ENCODE measurements at places on chromosomes 16 and 17. TPM values are rescaled to one million over a fixed set of nuclear protein-coding genes. Genes with fewer than 3 reads are reported as not detected.

Gene CLEC19A
- total RNA-seq: not detected

Gene DPEP2
- 2.5 TPM for total RNA-seq

Gene CDRT15
- total RNA-seq: not detected

Gene KRT39
- total RNA-seq: not detected

Gene ACE
- total RNA-seq: 1.1 TPM

GRCh38 chr16:53752560-53752959 lies 48.6 kb downstream of the FTO start:
- no peaks in the 10 kb centered on the region for H3K27me3 ChIP-seq
- DNase-seq: no peak
- H3K27ac ChIP-seq: no peak overlapping the region

- no peaks in the 10 kb centered on the region for H3K36me3 ChIP-seq
- H3K4me3 ChIP-seq: no peak overlapping the region
- no peak for DNase-seq
- peaks cover 10% of the 10 kb centered on the region for H3K4me1 ChIP-seq
These were observed 24.0 kb upstream of the DOK4 start for GRCh38 chr16:57510016-57510871.

DNA sequence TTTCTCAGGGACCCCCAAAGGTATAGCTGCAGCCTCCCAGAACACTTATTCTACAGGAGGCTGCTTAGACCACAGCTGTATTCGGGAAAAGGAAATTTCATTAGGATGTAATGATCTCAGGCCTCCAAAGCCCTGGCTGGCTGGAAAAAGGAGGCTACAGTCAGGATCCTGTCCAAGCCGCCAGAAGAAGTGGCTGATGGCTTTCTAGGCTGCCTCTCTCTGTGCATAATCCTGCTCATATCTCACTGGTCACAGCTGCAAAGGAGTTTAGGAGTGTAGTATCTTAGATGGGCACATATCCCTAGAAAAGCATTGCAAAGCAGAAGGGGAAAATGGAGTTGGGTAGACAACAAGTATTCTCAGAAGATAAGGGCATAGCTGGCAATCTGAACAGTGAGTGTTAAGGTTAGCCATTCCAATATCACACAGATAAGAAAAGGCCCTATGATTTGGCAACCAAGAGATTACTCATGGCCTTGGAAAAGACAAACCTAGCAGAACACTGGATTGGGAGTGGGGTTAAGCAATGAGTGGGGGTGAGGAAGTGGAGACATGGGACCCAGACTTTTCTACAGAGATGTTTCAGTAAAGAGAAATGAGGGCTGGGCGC lies 26.0 kb upstream of the PRKCA start:
- no peak overlapping the region for H3K27ac ChIP-seq
- peaks cover 13% of the 10 kb centered on the region for H3K4me1 ChIP-seq
- H3K4me3 ChIP-seq: no peak overlapping the region
- H3K27me3 ChIP-seq: no peaks in the 10 kb centered on the region
- no peak for DNase-seq

DNA sequence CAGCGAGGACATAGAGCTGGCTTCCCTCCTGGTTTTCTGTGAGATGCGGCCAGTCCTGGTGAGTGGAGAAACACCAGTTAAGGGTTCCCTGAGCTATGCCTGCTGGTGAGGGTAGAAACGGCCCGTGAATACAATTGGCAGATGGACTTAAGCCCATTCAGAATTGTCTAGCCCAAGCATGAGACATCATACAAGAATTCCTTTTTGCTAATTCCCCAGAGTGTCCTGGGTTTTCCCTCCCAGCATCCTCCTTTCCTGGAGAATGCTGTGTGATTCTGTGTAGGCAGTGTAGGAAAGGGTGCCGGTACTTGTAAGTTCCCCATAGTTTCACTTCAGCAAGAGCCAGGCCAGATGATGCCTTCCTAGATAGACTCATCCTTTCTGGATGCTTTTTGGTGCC lies 65.1 kb downstream of the SDR42E1 start:
- no peaks in the 10 kb centered on the region for H3K4me1 ChIP-seq
- H3K27me3 ChIP-seq: no peaks in the 10 kb centered on the region

GRCh38 chr16:89020068-89020924 lies 43.3 kb upstream of the CBFA2T3 start:
- no peak overlapping the region for H3K27ac ChIP-seq
- H3K36me3 ChIP-seq: no peaks in the 10 kb centered on the region
- no peak overlapping the region for H3K4me3 ChIP-seq
- H3K27me3 ChIP-seq: no peaks in the 10 kb centered on the region

DNA sequence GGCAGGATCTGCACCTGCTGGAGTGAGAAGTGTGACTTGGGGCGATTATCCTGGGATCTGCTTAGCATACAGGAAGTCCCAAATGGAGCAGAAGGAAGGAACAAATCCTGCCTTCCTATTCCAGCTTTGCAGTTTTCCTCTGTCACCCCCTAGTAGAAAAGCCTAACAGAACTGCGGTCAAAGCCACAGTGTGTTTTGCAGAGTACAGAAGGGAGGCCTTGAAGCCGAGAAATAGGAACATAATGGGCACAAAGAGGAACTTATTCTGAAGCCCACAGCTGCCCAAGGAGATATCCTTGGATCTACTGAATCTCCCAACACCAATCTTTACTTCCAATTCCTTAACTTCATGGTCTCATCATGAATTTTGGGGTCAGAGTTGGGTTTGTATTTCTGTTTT lies 8.5 kb downstream of the KRTAP1-5 start:
- DNase-seq: no peak
- no peak overlapping the region for H3K27ac ChIP-seq
- H3K36me3 ChIP-seq: no peaks in the 10 kb centered on the region
- no peaks in the 10 kb centered on the region for H3K4me1 ChIP-seq
